ENCODE measurements at places on chromosomes 2 and 18. TPM values are rescaled to one million over a fixed set of nuclear protein-coding genes. Genes with fewer than 3 reads are reported as not detected.

Gene CYBRD1
- 139 TPM for total RNA-seq

Gene CPLX4
- not detected for total RNA-seq

Gene EFHD1
- total RNA-seq, result 1.2 TPM

Gene BIN1
- 105 TPM for total RNA-seq

Gene RBM43
- 5.6 TPM for total RNA-seq

GRCh38 chr2:42386682-42387081 is 25.7 kb upstream of the COX7A2L start:
- peak; percentile 13 for DNase-seq

DNA sequence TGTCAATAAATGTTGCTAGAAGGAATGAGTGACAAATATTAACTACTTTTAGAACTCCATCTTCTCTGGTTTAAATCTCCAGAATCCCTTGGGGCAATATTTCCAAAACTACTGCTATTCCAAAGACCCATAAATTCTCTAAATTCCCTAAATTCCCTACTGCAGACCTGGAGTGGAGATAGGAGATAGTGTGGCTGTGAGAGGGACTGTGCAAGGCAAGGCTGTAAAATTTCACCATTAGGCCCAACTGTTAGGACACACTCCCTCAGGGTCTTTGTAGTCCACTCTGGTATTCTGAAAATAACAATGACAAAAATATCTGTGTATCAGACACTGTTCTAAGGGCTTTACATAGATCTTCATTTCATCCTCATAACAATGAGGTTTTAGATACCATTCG is 67.9 kb downstream of the MYL12B start:
- DNase-seq, result no peak

DNA sequence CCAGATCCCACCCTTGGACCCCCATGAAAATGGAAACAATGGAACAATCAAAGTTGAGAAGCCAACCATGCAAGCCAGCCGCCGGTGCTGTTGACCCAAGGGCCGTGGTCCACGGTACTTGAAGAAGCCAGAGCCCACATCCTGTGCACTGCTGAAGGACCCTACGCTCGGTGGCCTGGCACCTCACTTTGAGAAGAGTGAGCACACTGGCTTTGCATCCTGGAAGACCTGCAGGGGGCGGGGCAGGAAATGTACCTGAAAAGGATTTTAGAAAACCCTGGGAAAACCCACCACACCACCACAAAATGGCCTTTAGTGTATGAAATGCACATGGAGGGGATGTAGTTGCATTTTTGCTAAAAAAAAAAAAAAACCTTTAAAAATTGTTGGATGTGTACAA is 26.5 kb upstream of the TXNDC2 start:
- DNase-seq, result no peak

DNA sequence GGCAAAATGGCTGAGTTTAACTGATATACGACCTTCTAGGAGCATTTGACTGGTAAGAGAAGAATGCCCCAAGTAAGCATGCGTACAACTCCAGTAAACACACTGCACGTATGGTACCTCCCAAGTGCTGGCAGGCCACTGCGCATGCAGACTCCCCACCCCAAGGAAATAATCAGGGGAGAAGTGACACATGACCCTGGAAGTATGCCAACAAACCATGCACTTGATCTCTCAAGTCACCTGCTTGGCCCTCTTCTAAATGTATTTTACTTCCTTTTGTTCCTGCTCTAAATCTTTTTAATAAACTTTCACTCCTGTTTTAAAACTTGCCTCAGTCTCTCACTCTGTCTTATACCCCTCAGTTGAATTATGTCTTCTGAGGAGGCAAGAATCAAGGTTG is 129.8 kb upstream of the COL5A2 start:
- no peak for DNase-seq

- no peak for DNase-seq
Observed at GRCh38 chr2:63064197-63064596, 13.6 kb downstream of the OTX1 start.

DNA sequence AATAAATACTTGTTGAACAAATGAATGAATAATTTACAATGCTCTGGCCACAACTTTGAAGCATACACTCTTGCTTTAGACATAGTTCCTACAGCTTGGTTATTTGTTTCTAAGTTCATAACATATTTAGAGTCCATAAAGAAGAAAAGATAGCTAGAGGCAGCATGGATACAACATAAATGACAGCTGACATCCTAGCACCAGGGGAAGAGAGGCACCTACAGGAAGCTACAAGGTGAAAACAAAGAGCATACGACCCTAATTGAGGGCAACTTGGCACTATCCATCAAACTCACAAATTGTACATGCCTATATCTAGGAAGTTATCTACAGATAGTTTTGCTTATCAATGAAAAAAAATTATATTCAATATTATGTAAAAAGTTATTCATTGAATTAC is 88.9 kb downstream of the PLEKHM3 start:
- DNase-seq, result no peak

- DNase-seq, result no peak
Observed at GRCh38 chr18:43846299-43846698, 569.0 kb upstream of the SYT4 start.

GRCh38 chr2:17470855-17471641 is 47.2 kb downstream of the RAD51AP2 start:
- DNase-seq, result peak; percentile 26

- no peak for DNase-seq
Observed at GRCh38 chr2:215395687-215396460, 40.0 kb downstream of the FN1 start.

- no peak for DNase-seq
Observed at GRCh38 chr2:165560377-165560988, 91.0 kb downstream of the CSRNP3 start.

DNA sequence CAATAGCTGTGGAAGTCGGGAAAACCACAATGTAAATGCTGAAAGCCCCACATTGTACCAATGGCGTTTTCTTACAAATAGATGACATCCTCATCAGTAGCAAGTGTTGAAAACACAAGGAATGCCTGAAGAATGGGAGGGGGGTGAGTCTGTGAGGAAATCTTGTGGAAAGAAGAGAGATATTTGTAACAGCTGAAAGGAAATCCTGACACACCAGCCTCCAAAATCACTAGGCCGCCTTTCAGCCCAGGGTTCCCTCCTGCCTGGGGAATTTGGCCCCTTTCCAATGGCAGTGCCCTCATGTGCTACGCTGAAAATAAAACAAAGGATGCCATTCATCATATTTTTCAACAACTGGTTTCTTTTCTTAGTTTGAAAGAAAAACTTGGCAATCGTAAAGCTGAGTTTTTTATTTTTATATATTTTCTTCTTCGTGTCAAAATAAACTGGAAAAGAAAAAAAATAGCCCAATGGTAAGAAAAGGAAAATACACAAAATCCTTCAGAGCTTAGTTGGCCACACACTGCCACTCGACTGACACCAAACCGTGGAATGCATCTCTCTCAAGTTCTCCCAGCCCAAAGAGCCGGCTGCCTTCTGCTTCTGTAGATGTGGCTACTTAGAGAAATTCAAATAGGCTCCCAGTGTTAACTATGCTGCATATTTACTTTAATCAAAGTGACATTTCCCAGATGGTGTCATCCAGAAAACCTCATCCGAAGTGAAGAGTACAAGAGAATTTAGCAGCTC is 52.0 kb downstream of the FTCDNL1 start:
- DNase-seq, result peak; percentile 61

DNA sequence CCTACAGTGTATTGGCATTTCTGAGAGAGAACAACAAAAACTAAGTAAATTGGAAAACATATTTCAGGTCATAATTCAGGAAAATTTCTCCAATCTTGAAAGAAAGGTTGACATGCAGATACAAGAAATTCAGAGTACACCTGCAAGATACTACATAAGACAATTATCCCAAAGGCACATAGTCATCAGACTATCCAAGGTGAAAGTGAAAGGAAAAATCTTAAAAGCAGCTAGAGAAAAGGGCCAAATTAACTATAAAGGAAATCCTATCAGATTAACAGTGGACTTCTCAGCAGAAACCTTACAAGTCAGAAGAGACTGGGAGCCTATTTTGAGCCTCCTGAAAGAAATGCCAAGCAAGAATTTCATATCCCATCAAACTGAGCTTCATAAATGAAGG is 449.0 kb upstream of the MMADHC start:
- DNase-seq, result peak; percentile 19

DNA sequence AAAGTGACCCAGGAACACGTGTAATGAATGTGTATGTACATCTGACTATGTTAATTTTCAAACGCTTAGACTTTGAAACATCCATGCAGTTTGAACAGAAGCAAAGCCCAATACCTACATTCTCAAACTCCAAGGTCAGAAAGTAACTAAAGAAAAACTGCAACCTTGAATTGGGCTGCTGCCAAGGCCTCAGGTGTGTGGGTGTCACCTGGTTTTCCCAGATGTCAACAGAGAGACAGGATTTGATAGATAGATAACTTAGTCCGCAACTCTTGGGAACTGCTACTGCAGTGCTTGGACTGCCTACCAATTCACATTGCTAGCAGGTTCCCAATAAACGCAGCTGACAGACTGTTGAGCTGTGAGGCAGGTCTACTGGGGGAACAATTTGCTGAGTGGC is 78.7 kb upstream of the PAPOLG start:
- no peak for DNase-seq
